Stimulated activated CD4-positive, alpha-beta T cell treated with anti-CD3 and anti-CD28 coated beads, Interleukin-12 subunit alpha, Interleukin-12 subunit beta, amount 100 ng/mL, for 48 hours (primary cell): ENCODE measurements at places on chromosomes 12 and 14.

DNA sequence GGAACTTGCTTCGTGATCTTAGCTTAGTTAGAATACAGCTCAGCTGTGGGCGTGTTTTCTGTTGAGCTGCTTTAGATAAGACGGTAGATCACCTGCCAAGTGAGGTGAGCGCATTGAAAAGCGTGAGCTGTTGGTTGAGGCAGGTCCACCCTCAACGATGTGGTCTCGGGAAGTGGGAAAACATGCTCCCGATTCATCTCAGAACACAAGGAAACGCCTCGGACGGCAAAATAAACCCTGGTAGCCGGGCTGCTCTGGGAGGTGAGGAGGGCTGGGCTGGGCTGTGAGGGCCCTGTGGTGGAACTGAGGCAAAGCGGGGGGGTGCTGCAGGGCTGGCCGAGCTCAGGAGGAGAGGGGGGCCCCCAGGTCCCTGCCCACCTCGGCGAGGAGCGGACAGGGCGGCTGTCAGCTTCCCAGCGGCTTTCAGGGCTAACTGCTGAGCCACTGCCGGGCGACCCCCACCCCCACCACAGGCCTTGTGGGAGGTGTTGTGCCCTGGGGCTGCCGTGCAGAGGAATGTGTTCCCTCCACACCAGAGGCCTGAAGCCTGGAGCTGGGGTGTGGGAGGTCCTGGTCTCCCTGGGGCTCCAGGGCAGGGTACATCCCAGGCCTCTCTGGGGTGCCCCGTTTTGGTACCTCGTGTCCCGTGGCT is 30.7 kb downstream of the NOC4L start:
- DNase-seq = no peak

- DNase-seq = no peak
These were observed 66.4 kb downstream of the TESC start for GRCh38 chr12:117032593-117033381.

DNA sequence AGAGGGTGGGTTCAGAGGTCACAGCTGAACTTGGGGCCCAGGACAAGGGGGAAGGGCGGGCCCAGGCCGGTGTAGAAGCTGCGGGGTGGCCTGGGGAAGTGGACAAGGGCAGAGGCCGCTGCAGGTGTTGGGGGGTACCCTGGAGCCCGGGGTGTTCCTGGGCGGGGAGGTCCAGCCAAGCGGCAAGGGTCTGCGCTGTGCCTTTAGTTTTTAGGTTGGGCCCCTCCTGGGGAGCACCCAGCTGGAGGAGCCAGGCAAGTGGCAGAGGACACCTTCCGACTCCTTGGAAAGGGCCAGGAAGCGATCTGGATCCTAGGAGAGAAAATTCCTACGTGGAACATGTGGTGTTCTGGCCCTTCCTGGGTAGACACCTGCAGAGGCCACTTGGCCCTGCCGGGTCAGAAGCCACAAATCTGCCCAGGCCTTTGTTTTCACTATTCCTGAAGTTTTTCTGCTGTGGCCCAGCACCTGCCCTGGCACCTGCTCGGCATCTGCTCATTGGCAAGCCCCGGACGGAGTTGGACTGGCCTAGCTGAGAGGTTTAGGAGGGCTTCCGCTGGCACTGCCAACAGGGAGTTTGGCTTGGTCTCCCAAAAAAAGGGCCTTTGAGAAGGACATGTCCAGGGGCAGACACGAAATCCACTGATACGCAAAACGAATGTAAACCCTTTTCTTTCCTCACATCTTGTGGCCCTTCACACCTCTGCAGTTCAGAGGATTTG is 61.1 kb downstream of the SMUG1 start:
- DNase-seq = no peak

- no peak for DNase-seq
These were observed 151.5 kb downstream of the PLXNC1 start for GRCh38 chr12:94299846-94300245.

DNA sequence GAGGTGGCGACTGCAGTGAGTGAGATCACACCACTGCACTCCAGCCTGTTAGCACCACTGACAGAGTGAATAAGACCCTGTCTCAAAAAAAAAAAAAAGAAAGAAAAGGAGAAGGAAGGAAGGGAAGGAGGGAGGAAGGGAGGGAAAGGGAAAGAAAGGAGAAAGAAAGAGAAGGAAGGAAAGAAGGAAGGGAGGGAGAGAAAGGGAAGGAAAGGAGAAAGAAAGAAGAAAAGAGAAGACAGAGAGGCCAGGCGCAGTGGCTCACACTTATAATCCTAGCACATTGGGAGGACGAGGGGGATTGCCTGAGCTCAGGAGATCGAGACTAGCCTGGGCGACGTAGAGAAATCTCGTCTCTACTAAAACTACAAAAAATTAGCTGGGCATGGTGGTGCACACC is 13.2 kb downstream of the DCAF5 start:
- no peak for DNase-seq

GRCh38 chr14:24416932-24417619 is 12.4 kb downstream of the CBLN3 start:
- no peak for DNase-seq

DNA sequence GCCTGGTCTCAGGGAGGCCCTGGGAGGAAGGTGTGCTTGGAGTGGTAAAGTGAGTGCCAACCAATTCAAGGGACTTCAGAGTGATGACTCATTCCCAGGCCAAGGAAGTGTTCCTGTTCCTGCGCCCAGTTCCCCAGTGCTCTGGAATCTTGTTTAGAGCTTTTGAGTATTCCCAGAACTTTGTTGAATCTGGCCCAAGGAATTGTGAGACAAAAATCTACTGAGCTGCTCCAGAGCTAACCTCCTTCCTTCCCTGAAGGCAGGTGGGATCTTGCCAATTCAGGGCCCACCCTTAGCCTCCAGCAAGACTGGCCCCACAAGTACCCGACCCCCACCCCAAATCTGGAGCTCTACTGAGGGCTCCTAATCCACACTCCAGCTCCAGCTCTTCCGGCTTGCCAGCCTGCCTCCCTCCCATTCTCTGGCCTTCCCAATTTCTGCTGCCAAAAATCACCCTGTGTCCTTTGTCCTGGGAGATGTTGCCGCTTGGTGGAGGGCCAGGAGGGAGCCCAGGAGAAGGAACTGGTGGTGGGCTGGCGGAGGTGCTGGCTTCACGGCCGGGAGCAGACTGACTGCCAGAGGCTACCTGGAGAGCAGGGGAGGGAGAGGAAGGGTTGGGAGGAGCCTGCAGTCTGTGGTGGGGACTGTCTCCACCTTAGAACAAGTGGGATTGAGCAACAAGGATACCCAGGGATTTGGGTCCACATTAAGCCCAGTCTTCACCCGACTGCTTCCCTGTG is 2.0 kb upstream of the ATN1 start:
- DNase-seq = no peak

- no peak for DNase-seq
These were observed 1086.9 kb downstream of the TMEM121 start for GRCh38 chr14:106613256-106613655.

DNA sequence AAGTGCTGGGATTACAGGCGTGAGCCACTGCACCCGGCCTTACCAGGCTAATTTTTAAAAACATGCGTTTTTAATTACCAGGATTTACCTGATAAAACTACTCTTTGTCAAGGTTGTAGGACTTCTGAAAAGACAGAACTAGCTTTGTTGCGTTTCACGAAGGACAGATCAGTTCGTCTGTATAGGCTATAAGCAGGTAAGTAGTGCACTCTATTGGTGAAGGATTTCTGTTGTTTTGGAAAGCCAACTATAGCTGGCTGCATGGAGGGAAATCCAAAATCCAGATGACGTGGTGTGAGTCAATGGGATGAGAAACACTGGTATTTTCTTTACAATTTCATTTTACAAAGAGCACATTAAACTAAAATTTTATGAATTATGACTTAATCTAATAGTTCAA is 14.6 kb downstream of the GNPNAT1 start:
- no peak for DNase-seq

DNA sequence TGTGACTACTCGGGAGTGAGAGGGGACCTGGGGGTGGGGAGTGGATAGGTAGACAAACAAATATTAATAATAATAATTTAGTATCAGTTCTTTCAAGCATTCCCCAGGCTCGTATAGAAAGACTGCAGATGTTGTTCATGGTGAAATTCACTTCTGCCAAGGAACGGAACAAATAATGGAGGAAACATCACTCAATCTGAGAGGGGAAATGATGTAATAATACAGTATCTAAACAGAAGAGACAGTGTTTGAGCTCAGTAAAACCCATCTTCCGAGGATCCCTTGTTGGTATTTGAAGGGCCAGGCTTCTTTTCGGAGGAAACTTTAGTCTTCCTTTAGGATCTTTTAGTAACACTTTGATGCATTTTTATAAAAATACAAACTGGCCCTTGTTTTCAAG is 114.2 kb downstream of the KCNK10 start:
- DNase-seq = no peak

GRCh38 chr12:42273706-42274105 is 35.7 kb upstream of the YAF2 start:
- DNase-seq = no peak

GRCh38 chr14:44531658-44532057 is 24.6 kb upstream of the FSCB start:
- no peak for DNase-seq

GRCh38 chr14:24837280-24838046 is 203.5 kb upstream of the GZMB start:
- DNase-seq = no peak

DNA sequence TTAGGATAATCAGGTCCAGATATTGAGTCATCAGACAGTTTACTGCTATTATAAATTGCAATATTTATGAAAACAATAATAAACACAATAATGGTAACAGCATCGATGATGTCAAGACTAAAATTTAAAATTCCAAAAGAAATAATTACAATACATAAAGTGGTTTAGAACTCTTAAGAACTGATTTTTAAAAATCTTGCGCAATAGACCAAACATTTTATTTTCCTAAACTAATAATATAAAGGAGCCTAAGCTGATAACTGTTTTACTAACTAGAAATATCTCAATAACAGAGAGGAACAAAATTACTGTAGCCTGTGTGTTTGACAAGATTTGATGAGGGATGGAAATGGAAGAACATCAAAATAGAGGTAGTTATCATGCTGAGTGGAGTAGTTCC is 93.9 kb upstream of the TRHDE start:
- DNase-seq = no peak

GRCh38 chr12:4089121-4089606 is 184.4 kb upstream of the CCND2 start:
- DNase-seq = no peak

DNA sequence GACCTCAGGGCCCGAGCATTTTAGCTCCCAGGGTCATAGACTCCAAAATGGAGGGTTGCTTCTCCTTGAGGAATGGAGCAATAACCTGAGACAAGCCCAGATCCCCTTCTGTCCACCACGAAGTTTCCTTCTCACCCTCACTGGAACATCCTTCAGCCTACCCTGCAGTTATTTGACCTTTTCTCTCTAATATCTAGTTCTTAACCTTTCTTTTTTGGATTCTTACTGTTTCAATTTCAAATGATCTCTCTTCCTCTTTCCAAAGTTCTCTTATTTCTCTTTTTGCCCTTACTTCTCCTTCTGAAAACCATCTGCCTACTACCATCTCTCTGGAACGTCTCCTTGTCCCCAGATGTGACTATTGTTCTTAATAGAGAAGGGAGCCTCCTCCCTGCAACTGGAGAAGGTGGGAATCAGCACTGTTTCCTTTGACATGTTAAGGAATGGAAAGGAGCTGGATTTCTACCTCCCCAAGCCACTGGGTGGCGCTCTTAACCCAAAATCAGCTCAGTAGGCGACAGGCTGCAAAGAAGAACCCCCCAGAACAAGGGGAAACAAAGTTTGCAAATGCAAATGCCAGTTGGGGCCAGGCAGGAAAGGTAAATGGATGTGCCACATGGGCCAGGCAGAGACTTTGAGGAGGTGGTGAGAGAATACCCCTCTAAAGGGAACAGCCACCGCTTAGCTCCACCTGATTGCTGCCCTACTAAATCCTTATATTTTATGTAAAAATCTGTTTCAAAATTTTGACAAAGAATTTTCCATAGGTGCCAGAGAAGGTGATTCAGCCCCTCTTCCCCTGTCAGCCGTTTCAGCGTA is 22.4 kb upstream of the PDE1B start:
- no peak for DNase-seq

DNA sequence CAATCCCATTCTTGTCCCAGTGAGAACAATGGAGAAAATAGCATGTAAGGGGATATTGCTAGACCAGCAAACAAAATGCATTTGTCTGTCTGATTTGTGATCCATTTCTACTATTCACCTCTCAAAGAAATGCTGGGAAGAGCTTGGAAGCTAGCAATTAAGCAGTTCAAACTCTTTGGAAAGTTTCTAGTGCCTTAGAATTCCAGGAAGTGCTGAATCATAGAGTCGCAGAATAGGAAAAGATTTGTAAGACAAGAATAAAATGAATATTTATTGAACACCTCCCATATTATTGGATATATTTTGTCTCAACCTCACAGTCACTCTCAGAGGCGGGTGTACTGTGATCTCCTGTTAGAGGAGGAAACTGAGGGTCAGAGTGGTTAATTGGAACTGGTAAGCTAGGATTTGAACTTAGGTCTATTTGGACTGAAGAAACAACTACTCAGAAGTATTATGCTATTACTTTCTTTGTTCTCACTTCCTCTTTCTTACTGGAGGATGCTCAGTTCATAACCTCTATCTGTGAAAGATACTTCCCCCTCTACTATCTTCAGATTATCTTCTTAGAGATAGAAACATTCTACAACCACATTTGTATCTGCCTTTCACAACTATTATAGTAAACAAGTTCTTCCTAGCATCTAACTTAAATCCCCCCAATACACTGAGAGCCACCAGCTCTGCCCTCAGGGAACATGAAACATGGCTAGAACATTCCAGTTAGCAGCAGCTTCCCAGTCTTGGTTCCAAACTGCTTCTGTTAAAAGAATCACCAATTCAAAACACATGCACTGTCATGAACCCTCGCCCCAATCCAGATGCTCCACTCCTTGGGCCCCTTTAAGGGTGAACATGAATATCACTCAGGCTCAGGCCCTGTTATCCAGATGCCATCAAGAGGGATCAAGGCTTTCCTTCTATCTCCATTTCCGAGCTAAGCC is 64.2 kb downstream of the DRAM1 start:
- DNase-seq = no peak

DNA sequence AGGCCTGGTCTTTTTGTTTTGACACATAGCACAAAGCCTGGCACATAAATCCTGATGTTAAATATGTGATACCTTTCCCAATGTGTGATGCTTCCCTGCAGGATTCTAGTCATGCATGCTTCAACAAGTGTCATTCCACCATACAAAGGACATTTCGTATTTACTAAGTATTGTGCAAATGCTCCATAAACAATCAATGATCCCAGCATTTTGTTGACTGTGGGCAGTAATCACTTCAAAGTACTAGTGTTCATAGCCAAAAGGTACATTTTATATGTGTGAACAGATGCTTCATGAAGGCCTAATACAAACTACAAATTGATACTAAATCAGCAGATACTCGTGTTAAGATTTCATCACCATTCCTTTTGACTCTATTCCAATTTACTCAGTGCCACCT is 4.4 kb downstream of the CCNB1IP1 start:
- DNase-seq = no peak

DNA sequence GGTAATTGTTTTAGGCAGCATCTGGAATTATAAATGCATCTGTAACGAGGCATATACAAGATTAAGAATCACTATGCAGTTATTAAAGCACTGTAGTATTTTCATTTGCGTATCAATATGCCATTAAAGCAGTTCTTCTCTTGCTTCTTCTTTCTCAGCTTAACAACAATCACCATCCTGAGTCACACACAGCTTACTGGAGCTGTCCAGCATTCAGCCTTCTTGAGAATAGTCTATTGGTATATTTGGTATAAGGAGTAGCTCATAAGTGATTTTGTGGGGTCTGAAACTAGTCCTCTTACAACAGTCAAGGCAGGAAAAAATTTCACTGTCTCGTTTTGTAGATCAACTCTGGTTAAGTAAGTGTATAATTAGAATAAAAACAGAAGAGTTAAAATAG is 523.0 kb upstream of the FOXG1 start:
- no peak for DNase-seq
